ENCODE measurements at places on chromosomes 1 and 21.

DNA sequence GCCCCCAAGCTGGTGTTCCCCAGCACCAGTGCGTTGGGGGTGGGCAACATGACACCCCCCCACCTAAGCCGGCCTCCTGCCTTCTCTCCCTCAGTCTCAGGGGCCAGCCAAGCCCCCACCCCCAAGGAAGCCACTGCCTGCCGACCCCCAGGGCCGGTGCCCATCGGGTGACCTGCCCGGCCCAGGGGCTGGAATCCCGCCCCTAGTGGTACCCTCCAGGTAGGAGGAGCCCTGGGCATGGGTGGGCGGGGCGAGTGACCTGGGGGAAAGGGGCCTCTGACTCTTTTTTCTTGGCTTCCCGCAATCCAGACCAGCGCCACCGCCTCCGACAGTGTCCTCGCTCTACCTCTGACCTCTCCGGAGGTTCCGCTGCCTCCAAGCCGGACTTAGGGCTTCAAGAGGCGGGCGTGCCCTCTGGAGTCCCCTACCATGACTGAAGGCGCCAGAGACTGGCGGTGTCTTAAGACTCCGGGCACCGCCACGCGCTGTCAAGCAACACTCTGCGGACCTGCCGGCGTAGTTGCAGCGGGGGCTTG lies 1.3 kb upstream of the EFNA4 start:
- DNase-seq, result no peak

GRCh38 chr1:239389703-239390102 lies 3.3 kb downstream of the CHRM3 start:
- no peak for DNase-seq

GRCh38 chr1:54324251-54325140 lies 81.7 kb downstream of the SSBP3 start:
- DNase-seq, result no peak

GRCh38 chr1:30650038-30650967 lies 73.1 kb downstream of the MATN1 start:
- no peak for DNase-seq

GRCh38 chr1:81252471-81253151 lies 548.1 kb upstream of the ADGRL2 start:
- DNase-seq, result no peak

GRCh38 chr21:45441431-45442255 lies 36.7 kb downstream of the COL18A1 start:
- no peak for DNase-seq

All from B cell (primary cell).